ENCODE measurements at places on chromosomes 2 and 18. TPM values are rescaled to one million over a fixed set of nuclear protein-coding genes. Genes with fewer than 3 reads are reported as not detected.

GRCh38 chr2:188207554-188207953, 84.1 kb upstream of the GULP1 start:
- no peak overlapping the region for H3K4me3 ChIP-seq
- H3K27ac ChIP-seq = no peak overlapping the region
- H3K4me1 ChIP-seq = no peaks in the 10 kb centered on the region
- no peaks in the 10 kb centered on the region for H3K36me3 ChIP-seq
- no peaks in the 10 kb centered on the region for H3K27me3 ChIP-seq

GRCh38 chr2:208360259-208361076, 46.1 kb upstream of the PTH2R start:
- no peaks in the 10 kb centered on the region for H3K4me1 ChIP-seq
- H3K27ac ChIP-seq = no peak overlapping the region
- no peaks in the 10 kb centered on the region for H3K27me3 ChIP-seq
- H3K36me3 ChIP-seq = peaks cover 36% of the 10 kb centered on the region

GRCh38 chr2:217365656-217366055, 505.8 kb upstream of the TNP1 start:
- peaks cover 13% of the 10 kb centered on the region for H3K4me1 ChIP-seq
- no peak overlapping the region for H3K4me3 ChIP-seq
- no peak overlapping the region for H3K27ac ChIP-seq
- H3K36me3 ChIP-seq = no peaks in the 10 kb centered on the region
- no peaks in the 10 kb centered on the region for H3K27me3 ChIP-seq
- no peak for DNase-seq

DNA sequence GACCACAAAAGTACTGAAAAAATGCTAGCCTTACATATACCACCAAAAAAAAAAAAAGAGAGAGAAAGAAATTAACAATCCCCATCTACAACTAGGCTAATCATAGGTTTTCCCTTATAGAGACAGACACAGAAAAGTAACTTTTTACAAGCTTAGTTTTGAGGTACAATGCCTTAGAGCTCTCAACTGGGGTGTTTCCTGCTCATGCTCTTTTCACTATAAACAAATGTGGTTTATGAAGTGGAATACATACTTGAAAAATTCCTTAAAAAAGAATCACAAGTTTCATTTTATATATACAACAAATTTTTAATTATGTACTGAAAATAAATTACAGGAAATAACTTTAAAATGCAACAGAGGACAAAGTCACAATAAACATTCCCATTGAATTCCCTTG, 82.5 kb downstream of the ATL2 start:
- H3K27me3 ChIP-seq = no peaks in the 10 kb centered on the region
- H3K27ac ChIP-seq = no peak overlapping the region
- no peak overlapping the region for H3K4me3 ChIP-seq
- H3K36me3 ChIP-seq = peaks cover 64% of the 10 kb centered on the region
- H3K4me1 ChIP-seq = no peaks in the 10 kb centered on the region

DNA sequence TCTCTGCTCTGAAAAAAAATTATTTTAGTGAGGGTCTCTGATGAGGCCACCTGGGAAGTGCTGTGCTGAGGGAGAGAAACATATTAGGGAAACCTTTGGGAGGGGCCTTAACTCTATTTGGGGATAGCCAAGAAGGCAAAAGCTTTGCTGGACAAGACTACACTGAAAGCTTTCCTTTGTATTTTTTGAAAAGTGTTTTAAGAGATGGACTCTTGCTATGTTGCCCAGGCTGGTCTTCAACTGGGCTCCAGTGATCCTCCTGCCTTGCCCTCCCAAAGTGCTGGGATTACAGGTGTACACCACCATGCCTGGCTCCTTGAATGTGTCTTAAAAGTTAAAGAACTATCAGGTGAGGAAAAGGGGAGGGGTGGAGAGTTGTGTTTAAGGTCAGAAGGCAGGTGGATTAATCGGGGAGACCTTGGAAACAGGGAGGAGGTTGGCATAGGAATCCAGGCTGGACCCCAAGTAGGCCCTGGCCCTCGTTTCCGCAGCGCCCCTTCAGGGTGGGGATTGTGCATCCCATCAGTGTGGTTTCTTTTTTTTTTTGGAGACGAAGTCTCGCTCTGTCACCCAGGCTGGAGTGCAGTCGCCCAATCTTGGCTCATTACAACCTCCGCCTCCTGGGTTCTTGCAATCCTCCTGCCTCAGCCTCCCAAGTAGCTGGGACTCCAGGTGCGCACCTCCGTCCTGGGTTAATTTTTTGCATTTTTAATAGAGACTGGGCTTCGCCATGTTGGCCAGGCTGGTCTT, 92.1 kb downstream of the MYCN start:
- H3K27me3 ChIP-seq = no peaks in the 10 kb centered on the region
- H3K4me1 ChIP-seq = no peaks in the 10 kb centered on the region
- no peak for DNase-seq

DNA sequence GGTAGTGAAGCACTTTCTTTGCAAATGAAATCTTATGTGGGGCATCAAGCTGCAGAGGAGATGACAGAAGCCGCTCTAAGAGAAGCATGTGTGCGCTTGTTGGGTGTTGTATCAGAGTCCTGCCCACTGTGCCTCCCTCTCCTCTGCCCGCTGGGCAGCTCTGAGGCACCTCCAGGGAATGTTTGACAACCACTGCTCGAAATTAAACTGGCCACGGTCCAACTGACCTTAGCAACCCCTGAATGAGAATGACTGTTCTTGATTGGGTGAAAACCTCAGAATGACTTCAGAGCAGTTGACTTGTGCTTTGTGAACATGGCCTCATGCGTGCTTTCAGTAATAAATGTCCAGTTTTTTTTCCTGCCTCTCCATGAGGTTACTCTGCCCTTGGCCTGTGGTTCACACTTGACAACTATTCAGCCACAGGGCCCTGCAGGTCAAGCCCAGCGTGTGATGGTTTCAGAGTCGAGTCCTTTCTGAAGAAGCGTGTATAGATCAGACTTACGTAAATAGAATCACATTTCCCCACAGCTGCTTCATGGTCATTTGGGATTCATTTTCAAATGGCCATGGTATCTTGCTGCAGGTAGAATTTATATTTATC, 94.9 kb downstream of the SLC4A3 start:
- H3K4me3 ChIP-seq = no peak overlapping the region
- no peaks in the 10 kb centered on the region for H3K27me3 ChIP-seq
- H3K27ac ChIP-seq = peak overlapping the region; percentile 36
- no peaks in the 10 kb centered on the region for H3K36me3 ChIP-seq
- peaks cover 20% of the 10 kb centered on the region for H3K4me1 ChIP-seq

- no peak for DNase-seq
- no peak overlapping the region for H3K27ac ChIP-seq
- no peaks in the 10 kb centered on the region for H3K36me3 ChIP-seq
- no peak overlapping the region for H3K4me3 ChIP-seq
These were observed 34.9 kb downstream of the SULT1C2 start for GRCh38 chr2:108323619-108324018.

DNA sequence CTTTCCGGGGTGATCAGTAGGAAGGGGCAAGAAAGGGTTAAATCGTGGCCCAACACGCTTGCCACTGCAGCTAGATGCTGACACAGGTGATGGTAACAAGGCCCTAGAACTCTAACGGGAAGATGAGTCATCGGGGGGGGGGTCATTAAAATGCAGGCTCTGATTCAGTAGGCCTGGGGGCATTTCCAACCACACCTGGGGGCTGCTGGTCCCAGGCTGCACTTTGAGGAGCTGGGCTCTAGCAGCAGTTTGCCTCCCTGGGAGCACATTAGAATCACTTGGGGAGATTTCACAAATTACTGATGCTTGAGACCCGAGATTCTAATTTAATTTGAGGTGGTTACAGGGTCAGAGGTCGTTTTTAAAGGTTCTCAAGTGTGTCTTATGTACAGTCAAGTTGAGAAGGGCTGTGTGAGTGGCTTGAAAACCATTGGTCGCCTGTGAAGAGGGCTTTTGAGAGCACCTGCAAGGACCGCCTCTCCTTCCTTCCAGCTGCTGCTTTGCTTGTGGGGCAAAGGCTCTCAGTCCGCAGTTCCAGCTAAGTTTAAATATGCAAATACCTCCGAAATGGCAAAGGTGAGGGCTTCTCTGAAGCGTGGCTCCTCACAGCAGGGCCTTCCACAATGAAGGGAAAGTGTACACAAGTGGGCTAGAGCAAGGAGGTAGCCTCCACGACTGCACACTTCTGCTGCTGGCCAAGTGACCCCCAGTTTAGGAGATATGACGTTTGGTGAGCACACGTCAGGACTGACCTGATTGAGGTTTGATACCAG, 128.0 kb upstream of the MSH6 start:
- H3K27me3 ChIP-seq = no peaks in the 10 kb centered on the region
- no peaks in the 10 kb centered on the region for H3K36me3 ChIP-seq
- H3K4me1 ChIP-seq = no peaks in the 10 kb centered on the region
- DNase-seq = no peak
- H3K27ac ChIP-seq = no peak overlapping the region
- H3K4me3 ChIP-seq = no peak overlapping the region

DNA sequence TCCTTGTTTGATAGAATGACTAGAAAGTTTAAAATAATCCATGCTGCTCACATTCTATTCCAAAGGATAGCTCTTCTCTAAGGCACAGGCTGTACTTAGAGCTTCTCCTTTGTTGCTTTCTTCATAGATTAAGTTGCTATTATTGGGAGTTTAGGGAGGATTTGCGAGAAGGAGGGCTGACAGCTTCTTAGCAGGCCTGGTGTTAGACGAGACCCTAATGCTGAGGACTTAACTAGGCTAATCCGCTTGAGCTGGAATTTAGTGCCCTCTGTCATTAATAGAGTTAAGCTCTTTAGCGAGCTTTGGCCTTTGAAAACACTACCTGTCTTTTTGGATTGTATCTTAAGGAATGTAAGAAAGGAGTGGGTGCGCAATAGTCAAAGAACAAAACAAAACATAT, 81.3 kb downstream of the MOGAT1 start:
- H3K4me3 ChIP-seq = no peak overlapping the region
- H3K27ac ChIP-seq = peak overlapping the region; percentile 68
- H3K36me3 ChIP-seq = no peaks in the 10 kb centered on the region
- peaks cover 18% of the 10 kb centered on the region for H3K4me1 ChIP-seq
- DNase-seq = no peak

DNA sequence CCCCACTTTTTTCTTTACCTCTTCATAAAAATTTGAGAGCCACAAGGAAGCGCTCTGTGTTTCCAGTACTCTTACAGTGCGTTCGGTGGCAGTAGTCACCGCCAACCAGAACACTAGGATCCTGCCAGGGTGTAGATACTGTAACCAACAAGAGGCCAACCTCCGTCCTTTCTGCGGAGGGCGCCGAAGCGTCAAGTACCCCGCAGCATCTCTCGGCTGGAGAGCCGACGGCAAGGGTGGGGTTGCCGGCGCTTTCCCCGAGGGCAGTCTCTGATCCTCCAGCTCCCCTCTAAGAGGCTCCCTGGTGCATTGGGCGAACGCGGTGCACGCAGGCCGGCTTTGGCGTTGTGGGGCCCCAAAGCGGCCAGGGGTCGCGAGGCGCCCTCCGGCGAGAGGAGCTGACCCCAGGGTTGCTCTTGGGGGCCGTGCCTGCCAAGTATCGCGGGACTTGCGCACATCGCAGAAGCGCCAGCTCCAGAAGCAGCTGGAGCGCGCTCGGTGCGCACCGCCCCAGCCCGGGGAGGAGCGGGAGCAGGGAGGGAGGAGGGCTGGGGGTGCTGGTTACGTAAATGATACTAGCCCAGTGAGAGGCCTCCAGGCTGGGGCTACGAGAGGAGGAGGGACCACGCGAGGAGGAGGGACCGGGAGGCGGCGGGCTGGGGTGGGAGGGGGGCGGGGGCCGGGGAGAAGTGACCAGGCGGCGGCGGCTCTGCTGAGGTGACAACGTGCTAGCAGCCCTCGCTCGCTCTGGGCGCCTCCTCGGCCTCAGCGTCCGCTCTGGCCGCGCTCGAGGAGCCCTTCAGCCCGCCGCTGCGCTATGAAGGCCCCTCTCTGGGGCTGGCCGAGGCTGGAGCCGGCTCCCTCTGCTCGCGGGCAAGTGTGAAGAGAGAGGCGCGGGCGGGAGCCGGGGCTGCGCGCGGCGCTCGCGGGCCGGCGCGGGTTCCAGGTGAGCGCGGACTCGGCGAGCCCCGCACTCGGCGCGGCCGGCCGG, at the start of gene GALNT13:
TSS of gene GALNT13 (plus strand) at position 692 of the 991 bp plus-strand sequence.
- no peak within 1 kb of the TSS for H3K27ac ChIP-seq
- H3K36me3 ChIP-seq = no peaks in the 10 kb centered on the region
- H3K27me3 ChIP-seq = peaks cover 42% of the 10 kb centered on the region
- H3K4me3 ChIP-seq = peak within 1 kb of the TSS; percentile 4
- peak; percentile 14 for DNase-seq

DNA sequence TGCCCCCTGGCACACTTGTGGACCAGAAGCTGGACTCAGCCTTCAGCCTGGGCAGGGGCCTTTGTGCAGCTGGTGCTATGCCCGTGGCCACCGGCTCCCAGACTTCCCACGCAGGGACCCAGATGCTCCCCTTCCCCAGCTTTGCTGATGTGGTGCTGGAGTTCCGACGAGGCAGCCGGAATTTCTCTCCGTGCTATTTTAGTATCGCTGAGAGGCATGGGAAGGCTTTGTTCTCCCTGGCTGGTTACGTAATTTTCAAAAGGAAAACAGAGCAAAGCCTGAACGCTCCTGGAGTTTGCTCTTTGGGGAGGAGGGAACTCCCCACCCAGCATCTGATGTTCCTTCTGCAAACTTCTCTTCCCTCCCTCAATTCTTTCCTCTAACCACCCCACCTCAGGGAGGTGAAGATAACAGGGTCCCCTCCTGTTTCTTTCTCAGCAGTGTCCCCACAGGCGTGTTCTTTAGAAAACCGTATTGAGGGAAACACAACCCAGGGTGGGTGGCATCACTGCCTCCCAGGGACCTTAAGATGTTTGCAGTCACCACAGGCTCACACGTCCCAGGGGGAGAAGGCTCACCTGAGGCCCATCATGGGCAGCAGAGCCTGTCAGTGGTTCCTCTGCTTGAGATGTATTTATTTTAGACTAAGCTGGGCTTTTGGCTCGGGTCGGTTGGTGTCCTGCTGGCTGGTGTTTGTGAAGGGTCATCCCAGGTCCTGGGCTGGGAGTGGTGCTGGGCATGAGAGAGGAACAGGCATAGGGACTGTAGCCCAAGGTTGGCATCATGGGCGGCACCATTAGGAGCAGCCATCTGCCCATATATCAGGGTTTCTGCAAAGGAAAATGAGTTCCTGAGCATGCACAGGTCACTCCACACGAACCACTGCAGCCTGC, 95.0 kb downstream of the MAPK4 start:
- peaks cover 26% of the 10 kb centered on the region for H3K4me1 ChIP-seq
- DNase-seq = no peak
- no peak overlapping the region for H3K4me3 ChIP-seq
- H3K36me3 ChIP-seq = no peaks in the 10 kb centered on the region
- H3K27ac ChIP-seq = peak overlapping the region; percentile 79
- H3K27me3 ChIP-seq = no peaks in the 10 kb centered on the region

GRCh38 chr2:26959331-26959730, 11.1 kb upstream of the MAPRE3 start:
- no peaks in the 10 kb centered on the region for H3K36me3 ChIP-seq
- no peak overlapping the region for H3K4me3 ChIP-seq
- no peaks in the 10 kb centered on the region for H3K27me3 ChIP-seq
- no peak overlapping the region for H3K27ac ChIP-seq

- no peak overlapping the region for H3K27ac ChIP-seq
- H3K4me1 ChIP-seq = no peaks in the 10 kb centered on the region
- peaks cover 37% of the 10 kb centered on the region for H3K36me3 ChIP-seq
- no peak for DNase-seq
- no peaks in the 10 kb centered on the region for H3K27me3 ChIP-seq
- no peak overlapping the region for H3K4me3 ChIP-seq
These were observed 34.9 kb downstream of the NAB1 start for GRCh38 chr2:190683802-190684201.

The ING5 gene
- 18.9 TPM for total RNA-seq

The ZBTB7C gene
- total RNA-seq = 0.78 TPM

The ADRA2B gene
- 1.6 TPM for total RNA-seq

The PMS1 gene
- 13.0 TPM for total RNA-seq

The DSC3 gene
- 0.10 TPM for total RNA-seq

The RAX gene
- not detected for total RNA-seq

The CTAGE1 gene
- not detected for total RNA-seq

The COX7A2L gene
- 85.0 TPM for total RNA-seq

The CXCR1 gene
- total RNA-seq = 0.28 TPM

The IL36B gene
- not detected for total RNA-seq
